ENCODE measurements at places on chromosomes 6 and 20.

GRCh38 chr6:16855460-16855859, 94.2 kb upstream of the ATXN1 start:
- no peaks in the 10 kb centered on the region for H3K4me1 ChIP-seq
- no peak for DNase-seq
- H3K4me3 ChIP-seq, result no peak overlapping the region
- no peak overlapping the region for H3K27ac ChIP-seq
- no peaks in the 10 kb centered on the region for H3K36me3 ChIP-seq

- H3K4me3 ChIP-seq, result no peak overlapping the region
- H3K27me3 ChIP-seq, result no peaks in the 10 kb centered on the region
- no peak overlapping the region for H3K27ac ChIP-seq
- no peaks in the 10 kb centered on the region for H3K36me3 ChIP-seq
- H3K4me1 ChIP-seq, result peaks cover 37% of the 10 kb centered on the region
Observed at GRCh38 chr6:106143665-106144064, 57.5 kb downstream of the PRDM1 start.

DNA sequence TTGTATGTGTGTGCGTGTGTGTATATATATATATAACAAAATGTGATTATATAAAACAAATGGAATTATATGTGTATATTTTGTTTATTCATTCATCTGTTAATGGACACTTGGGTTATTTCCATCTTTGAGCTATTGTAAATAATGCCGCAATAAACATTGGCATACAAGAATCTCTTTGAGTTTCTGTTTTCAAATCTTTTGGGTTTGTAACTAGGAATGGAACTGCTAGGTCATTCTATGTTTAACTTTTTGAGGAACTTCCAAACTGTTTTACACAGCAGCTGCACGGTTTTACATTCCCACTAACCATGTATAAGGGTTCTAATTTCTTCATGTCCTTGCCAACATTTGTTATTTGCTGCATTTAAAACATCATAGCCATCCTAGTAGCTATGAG, 39.9 kb upstream of the TGM2 start:
- H3K27ac ChIP-seq, result no peak overlapping the region
- H3K27me3 ChIP-seq, result peaks cover 8% of the 10 kb centered on the region
- no peak for DNase-seq
- no peaks in the 10 kb centered on the region for H3K36me3 ChIP-seq
- no peak overlapping the region for H3K4me3 ChIP-seq
- H3K4me1 ChIP-seq, result no peaks in the 10 kb centered on the region

GRCh38 chr6:52570291-52570700, 6.6 kb downstream of the TRAM2 start:
- H3K4me1 ChIP-seq, result peaks cover 45% of the 10 kb centered on the region
- H3K27ac ChIP-seq, result no peak overlapping the region
- no peak for DNase-seq
- H3K36me3 ChIP-seq, result peaks cover 2% of the 10 kb centered on the region
- H3K4me3 ChIP-seq, result no peak overlapping the region

DNA sequence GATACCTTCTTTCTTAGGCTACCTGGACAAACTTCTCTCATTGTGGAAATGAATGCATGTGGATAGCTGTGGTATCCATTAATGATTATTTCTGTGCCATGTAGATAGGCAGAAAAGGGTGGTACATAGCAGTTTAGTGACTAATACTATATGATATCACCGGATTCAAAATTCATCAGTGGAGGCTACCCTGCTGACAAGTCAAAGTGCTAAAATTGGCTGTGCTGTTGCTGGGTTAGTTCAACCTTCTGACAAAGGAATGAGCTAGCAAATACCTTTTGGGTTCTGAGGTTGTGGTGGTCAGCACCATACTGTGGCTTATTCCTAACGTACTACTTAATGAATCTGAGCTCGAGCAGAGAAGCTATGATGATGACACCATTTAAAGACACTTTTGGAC, 109.1 kb downstream of the TFAP2B start:
- no peak for DNase-seq
- H3K4me3 ChIP-seq, result no peak overlapping the region
- H3K36me3 ChIP-seq, result no peaks in the 10 kb centered on the region
- H3K27me3 ChIP-seq, result no peaks in the 10 kb centered on the region
- H3K4me1 ChIP-seq, result no peaks in the 10 kb centered on the region

- H3K4me1 ChIP-seq, result peaks cover 36% of the 10 kb centered on the region
- no peaks in the 10 kb centered on the region for H3K27me3 ChIP-seq
- H3K36me3 ChIP-seq, result peaks cover 26% of the 10 kb centered on the region
- H3K27ac ChIP-seq, result peak overlapping the region; percentile 50
Observed at GRCh38 chr20:62143957-62144825, 622 bp downstream of the SS18L1 start.

DNA sequence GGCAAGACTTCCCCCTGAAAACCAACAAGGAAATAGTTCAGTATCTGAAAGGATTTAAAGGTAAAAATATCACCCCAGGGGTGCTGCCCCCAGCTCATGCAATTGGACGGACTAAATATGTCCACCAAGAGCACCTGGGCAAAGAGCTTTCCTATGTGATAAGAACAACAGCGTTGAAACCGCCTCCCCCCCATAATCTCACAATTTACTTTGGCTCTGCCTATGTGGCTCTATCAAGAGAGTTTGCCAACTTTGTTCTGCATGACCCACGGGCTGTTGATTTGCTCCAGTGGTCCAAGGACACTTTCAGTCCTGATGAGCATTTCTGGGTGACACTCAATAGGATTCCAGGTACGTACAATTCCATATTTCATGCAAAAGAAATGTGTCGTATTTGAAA, 35.8 kb downstream of the GCNT2 start:
- no peak overlapping the region for H3K27ac ChIP-seq
- no peaks in the 10 kb centered on the region for H3K27me3 ChIP-seq
- peaks cover 53% of the 10 kb centered on the region for H3K36me3 ChIP-seq

DNA sequence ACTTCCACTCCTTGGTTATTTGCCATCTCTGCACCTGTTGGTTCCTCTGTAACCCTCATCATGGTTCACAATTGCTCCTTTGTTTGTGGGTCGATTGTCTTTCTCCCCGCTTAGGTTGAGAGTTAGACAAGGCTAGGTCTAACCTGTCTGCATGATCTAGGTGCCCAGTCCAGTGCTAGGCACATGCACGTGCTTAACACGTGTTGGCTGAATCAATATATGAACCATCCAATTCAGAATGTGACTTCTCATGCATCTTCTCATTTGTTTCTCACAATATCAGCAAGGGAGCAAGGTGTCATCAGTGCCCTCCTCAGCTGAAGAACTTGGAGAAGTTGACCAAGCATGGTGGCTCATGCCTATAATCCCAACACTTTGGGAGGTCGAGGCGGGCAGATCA, 36.9 kb upstream of the CTNNBL1 start:
- no peak for DNase-seq
- H3K27me3 ChIP-seq, result peaks cover 5% of the 10 kb centered on the region
- no peaks in the 10 kb centered on the region for H3K4me1 ChIP-seq
- H3K4me3 ChIP-seq, result no peak overlapping the region
- no peak overlapping the region for H3K27ac ChIP-seq

- peak overlapping the region; percentile 83 for H3K27ac ChIP-seq
- peaks cover 61% of the 10 kb centered on the region for H3K36me3 ChIP-seq
- H3K4me1 ChIP-seq, result peaks cover 40% of the 10 kb centered on the region
- H3K27me3 ChIP-seq, result no peaks in the 10 kb centered on the region
Observed at GRCh38 chr20:50843331-50844276, 48.7 kb downstream of the BCAS4 start.

GRCh38 chr6:4491501-4492260, 284.5 kb upstream of the CDYL start:
- no peak overlapping the region for H3K27ac ChIP-seq
- no peak overlapping the region for H3K4me3 ChIP-seq
- no peaks in the 10 kb centered on the region for H3K4me1 ChIP-seq
- peaks cover 2% of the 10 kb centered on the region for H3K27me3 ChIP-seq
- DNase-seq, result no peak

GRCh38 chr6:118768904-118769325, 117.5 kb upstream of the CEP85L start:
- H3K4me1 ChIP-seq, result peaks cover 7% of the 10 kb centered on the region
- H3K4me3 ChIP-seq, result no peak overlapping the region
- no peak overlapping the region for H3K27ac ChIP-seq

DNA sequence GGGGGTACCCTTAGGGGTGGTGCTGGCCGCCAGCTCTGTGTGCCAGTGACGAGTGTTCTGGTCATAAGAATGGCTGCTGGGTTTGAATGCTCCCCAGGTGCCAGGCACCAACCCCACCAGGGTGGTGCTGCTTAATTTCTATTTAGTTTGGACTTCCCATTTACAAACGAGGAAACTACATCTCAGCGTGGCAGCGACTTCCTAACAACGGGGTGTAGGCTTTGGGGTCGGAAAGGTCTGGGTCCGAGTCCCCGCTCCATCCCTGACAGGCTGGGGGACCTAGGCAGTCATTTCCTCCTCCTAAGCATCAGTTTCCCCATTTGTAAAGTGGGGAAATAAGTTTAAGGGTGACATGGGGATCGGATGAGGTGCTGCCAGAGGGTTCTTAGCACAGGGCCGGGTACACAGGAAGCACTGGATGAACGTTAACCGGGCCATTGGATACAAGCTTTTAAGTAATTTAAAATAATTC, 30.3 kb downstream of the CEBPB start:
- no peaks in the 10 kb centered on the region for H3K4me1 ChIP-seq
- no peak overlapping the region for H3K27ac ChIP-seq
- no peak for DNase-seq
- peaks cover 9% of the 10 kb centered on the region for H3K27me3 ChIP-seq

DNA sequence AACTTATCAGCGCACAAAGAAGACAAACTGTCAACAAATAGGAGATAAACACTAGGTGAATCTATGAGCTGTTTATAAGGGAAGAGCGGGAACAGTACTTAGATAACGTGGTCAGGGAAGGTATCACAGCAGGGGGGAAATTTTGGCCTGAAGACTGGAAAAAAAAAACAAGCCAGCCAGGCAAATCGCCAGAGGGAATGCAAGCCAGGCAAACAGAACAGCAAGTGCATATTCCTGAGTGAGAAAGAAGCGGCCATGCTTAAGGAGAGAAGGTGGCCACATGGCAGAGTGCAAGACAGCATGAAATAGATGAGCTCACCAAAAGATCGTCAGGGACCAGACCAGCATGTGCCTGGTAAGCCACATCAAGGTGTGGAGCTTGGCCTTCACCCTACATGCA, 466.5 kb upstream of the ARID1B start:
- H3K36me3 ChIP-seq, result no peaks in the 10 kb centered on the region
- H3K27ac ChIP-seq, result no peak overlapping the region
- no peak overlapping the region for H3K4me3 ChIP-seq

GRCh38 chr20:63452341-63452740, 20.1 kb downstream of the KCNQ2 start:
- peaks cover 3% of the 10 kb centered on the region for H3K4me1 ChIP-seq
- peaks cover 23% of the 10 kb centered on the region for H3K27me3 ChIP-seq

DNA sequence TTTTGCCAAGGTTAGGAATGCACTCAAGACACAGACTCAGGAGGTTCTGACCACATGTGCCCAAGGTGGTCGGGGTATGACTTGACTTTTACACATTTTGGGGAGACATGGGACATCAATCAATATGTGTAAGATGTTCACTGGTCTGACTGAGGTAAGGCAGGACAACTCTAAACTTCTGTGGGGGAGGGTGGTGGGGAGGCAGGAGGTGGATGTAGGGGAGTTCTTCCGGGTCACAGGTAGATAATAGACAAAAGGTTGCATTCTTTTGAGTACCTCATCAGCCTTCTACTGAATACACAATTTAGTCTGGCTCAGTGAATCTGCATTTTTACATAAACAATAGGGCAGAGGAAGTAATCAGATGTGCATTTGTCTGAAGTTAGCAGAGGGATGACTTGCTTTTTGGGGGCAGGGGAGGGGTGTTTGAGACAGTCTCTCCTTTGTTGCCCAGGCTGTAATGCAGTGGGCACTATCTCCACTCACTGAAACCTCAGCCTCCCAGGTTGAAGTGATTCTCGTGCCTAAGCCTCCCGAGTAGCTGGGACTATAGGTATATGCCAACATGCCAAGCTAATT, 10.9 kb downstream of the ECHDC1 start:
- peaks cover 47% of the 10 kb centered on the region for H3K4me1 ChIP-seq
- H3K27me3 ChIP-seq, result no peaks in the 10 kb centered on the region
- peaks cover 38% of the 10 kb centered on the region for H3K36me3 ChIP-seq

- no peaks in the 10 kb centered on the region for H3K36me3 ChIP-seq
- H3K4me3 ChIP-seq, result no peak overlapping the region
- H3K27me3 ChIP-seq, result peaks cover 1% of the 10 kb centered on the region
- DNase-seq, result no peak
- H3K4me1 ChIP-seq, result no peaks in the 10 kb centered on the region
Observed at GRCh38 chr20:53493311-53493857, 100.3 kb downstream of the ZNF217 start.

GRCh38 chr6:158803733-158804143, 15.4 kb downstream of the EZR start:
- peaks cover 87% of the 10 kb centered on the region for H3K36me3 ChIP-seq
- no peak for DNase-seq
- H3K4me1 ChIP-seq, result peaks cover 95% of the 10 kb centered on the region
- H3K27me3 ChIP-seq, result no peaks in the 10 kb centered on the region

DNA sequence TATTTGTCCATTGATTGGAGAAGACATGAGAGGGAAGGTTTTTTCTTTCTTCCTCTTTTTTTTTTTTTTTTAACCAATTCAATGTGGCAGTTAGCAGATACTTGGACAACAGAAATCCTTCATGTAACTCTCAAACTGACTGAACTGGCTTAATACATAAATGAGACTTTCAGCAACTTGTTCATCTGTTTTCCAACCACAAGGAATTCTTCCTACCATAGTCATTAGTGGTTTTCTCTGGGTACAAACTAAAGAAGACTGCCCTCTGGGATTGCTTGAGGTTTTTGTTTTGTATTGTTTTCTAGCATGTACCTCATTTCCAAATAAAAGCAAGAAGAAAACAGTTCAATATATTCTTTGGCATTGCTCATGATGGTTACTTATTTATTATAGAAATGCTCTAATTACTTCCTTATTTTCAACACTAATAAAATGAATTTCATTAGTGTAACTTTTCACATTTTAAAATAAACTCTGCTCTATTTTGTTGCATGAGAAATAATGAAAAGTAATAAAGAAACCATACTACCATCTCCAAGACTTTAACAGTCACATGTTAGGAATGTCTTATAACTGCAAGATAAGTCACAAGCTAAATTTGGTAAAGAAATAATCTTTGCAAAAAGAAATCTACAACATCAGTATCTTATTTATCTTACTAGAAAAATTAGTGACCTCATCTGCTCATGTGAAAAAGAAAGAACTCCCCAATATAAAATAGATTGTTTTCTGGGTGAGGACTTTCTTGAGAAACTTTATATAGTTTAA, 52.0 kb downstream of the ME1 start:
- H3K36me3 ChIP-seq, result no peaks in the 10 kb centered on the region
- H3K27me3 ChIP-seq, result no peaks in the 10 kb centered on the region
- no peak overlapping the region for H3K27ac ChIP-seq
- no peak for DNase-seq
- no peak overlapping the region for H3K4me3 ChIP-seq

DNA sequence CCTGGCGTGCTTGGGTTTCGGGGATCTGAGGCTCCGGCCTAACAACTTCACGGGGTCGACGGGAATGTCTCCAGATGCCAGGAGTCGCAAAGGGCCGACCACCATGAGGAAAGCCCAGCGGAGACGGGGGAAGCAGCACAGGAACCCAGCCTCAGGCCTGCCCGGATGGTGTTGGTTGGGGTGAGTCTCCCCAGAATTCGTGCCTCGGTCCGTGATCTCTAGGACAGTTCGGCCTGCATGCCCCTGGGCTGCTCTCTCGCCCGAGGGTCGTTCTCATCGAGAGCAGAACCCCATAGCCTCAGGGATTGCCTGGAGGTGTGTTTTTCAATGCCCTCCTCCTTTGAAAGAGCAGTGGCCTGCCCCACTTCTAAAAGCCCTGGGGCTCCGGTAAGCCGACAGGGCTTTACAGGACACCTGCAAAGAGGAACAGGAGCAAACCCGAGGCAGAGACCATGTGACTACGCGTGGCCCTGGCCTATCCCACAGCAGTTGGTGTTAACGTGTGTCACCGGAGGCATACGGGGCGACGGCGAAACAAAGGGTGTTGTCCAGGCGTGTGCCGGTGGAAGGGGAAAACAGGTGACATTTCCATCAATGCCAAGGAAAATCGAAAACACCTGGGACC, 973.1 kb upstream of the DEFB115 start:
- peak overlapping the region; percentile 83 for H3K4me3 ChIP-seq
- no peaks in the 10 kb centered on the region for H3K27me3 ChIP-seq
- no peak for DNase-seq
- no peaks in the 10 kb centered on the region for H3K36me3 ChIP-seq
- H3K27ac ChIP-seq, result no peak overlapping the region

Data from activated B cell treated with CpG ODN at 0.5 μM for 24 hours (primary cell).